ENCODE measurements at places on chromosomes 7 and 10.

GRCh38 chr7:32536585-32536984 lies 41.3 kb downstream of the AVL9 start:
- DNase-seq: no peak

DNA sequence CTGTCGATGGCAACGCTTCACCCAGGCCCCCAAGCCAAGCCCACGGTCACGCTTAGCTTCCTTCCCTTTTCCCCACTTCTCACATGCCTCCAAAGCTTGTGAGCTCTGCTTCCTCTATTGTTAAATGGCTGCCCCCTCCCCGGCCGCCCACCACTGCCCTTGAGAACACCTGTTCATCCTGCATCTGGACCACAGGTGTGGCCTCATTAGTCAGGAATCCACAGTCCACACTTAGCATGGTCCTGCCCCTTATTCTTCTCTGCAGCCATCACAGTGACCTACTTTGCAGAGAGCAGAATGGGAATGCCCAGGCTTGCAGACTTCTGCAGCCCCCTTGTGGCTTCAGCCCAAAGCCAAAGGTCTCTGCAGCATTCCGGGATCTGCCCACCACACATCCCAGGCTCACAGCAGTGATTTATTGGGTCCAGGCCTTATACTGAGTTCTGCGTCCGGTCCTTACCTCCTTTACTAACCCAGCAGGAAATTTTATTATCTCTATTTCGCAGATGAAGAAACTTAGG lies 66.9 kb downstream of the PTPRE start:
- DNase-seq: no peak

- DNase-seq: no peak
Observed at GRCh38 chr10:111873041-111873440, 310.5 kb downstream of the GPAM start.

DNA sequence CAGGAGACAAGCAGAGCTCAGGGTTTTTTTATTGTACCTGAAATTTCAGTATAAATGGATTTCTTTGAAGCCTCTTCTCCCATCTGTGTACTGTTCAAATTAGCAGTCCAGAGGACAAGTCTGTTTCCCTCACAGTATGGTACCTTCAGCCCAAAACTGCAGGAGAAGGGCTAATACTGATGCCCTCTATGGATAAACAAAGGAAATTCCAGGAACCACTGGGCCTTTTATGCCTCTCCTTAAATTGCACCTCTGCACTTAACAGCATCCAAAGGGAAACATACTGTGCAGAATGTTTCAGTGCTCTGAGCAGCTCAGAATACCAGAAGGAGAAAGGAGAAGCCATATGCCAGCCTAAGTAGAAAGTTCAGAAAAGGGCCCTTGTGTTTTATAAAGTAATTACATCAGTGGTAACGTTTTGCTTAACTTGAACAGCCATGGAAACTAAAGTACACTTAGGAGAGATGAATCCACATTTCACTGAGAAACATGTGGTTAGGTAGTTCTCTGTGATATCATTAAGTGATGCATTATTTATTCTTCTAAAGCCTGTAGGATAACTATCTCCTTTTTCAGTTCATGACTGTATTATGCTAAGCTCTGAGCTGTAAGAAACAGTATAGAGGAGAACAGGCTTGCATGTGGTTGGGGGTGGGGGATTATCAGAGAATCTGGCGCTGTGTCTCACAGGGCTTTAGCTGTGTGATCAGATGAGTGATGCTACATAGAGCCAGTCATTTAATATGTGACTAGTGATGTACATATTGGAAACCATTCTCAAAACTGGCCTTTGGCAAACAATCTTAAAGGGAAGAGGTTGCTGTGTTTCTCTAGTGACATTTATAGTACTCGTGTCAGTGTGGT lies 111.3 kb downstream of the POU6F2 start:
- DNase-seq: no peak

GRCh38 chr10:128360783-128361182 lies 234.6 kb upstream of the MKI67 start:
- no peak for DNase-seq

DNA sequence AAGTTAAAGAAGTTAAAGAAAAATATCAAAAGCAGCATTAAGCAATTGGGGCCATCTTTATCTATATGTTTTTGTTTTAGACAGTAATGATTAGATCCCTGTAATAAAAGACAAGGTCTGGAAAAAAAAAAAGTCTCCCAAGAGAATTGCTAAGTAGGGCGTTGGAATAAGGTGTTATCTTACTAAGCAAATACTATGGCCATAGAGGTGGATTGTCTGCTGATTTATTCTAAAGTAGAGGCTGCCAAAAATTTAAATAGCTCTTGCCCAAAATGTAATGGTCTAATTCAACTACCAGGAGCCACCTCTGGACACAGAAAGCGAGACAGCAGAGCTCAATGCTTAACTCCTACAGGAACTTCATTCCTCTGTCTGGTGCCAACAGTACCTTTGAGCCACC lies 71.6 kb downstream of the HERPUD2 start:
- DNase-seq: no peak

DNA sequence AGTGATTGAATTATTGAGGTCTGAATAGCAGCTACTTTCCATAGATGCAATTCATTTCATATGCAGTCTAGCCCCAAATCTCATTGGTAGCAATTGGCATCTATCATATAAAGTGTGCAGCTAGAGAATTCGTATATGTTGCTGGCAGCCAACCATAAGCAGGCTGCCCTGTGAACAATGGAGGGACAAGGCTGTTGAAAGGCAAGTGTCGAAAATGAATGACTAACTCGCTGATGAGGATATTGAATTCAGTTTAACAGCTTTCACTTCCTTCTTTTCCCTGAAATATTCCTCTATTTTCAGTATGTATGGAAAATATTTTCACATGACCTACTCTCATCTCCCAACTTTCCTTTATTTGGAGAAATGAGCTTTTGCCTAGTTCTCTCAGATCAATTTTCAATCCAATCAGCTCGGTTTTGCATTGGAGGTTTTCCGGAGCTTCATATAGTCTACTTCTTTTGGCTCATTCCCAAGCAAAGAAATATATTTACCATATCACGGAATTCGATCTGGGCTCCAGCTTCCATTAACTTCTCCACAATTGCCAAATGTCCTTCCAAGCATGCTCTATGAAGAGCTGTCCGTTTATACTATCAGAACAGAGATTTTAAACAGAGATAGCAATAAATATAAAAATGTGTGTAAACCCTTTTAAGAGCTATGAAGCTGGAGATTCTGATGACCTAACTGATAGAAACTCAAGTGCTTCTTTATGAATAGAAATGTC lies 3.5 kb downstream of the ANKRD1 start:
- DNase-seq: no peak

DNA sequence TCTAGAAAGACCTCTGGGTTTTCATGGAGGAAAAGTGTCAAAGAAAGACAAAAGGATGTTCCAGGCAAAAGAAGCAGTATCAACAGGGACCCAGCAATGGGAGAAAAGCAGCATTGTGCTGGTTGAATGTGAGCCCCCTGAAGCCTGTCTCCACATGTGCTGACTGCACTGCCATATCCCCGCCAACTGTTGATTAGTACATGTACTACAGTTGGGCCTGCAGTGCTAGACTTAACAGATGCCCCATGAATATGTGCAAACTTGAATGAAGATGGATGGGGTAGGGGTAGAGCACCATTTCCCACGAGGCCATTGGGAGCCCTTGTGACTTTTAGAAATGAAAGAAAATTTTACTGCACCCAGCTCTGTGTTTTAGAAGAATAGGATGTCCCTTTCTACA lies 15.6 kb upstream of the WDR11 start:
- no peak for DNase-seq

DNA sequence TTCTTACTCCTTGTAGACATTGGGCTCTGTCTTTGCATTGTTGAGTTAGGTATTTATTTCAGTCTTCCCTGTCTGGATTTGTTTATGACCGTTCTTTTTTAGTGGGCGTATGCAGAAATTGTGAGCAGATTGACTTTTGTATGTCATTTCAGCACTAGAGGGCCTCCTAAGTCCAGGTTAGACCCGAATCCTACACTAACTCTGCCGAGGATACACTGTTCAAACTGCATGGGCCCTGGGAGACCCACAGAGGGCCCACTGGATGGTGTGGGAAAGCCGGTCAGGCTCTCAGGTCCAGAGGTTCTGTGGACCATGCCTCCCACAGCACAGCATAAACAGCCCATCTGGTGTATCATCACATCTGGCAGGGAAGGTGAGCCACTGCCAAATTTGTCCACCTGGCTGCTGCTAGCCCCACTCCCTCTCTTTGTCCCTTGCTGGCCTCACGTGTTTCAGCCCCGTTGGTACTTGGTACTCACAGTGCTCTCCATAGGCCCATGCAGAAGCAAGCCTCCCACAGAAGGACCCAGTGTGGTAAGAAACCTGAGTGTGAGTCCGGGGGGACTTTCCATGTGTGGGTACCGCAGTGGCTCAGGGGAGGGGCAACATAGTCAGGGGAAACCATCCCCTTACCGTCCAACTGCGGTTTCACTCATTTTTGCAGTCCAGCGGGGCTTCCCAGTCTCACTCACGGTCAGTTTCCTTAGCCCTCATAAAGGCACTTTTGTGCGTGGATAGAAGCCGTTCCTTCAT lies 112.8 kb downstream of the APBB1IP start:
- no peak for DNase-seq

DNA sequence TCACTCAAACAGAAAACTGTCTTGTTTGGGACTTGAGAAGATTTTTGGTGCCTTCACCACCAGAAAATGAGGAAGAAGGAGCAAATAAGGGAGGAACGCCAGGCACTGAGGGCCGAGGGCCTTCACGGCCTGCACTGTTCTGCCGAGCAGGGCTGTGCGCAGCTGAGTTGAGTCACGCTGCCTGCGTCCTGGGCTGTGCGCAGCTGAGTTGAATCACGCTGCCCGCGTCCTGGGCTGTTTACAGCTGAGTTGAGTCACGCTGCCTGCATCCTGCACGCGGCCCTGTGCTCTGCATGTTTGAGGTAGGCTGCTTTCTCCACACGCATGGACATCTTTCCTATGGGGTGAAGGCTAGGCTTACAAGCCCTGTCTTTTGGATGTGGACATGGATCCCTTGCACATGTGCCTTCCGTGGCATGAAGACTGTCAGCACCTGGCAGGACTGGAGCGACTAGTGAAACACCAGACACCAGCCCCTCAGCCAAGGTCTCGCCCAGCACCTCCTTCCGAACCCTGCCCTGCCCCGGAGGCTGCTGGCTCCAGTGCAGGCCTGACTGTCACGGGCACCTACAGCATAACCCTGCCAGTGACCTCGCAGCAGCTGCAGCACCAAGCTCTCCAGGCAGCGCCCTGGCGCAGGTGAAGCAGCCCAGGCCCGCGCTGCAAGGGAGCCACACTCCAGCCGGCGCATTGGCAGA lies 96.7 kb downstream of the HTR5A start:
- DNase-seq: no peak

DNA sequence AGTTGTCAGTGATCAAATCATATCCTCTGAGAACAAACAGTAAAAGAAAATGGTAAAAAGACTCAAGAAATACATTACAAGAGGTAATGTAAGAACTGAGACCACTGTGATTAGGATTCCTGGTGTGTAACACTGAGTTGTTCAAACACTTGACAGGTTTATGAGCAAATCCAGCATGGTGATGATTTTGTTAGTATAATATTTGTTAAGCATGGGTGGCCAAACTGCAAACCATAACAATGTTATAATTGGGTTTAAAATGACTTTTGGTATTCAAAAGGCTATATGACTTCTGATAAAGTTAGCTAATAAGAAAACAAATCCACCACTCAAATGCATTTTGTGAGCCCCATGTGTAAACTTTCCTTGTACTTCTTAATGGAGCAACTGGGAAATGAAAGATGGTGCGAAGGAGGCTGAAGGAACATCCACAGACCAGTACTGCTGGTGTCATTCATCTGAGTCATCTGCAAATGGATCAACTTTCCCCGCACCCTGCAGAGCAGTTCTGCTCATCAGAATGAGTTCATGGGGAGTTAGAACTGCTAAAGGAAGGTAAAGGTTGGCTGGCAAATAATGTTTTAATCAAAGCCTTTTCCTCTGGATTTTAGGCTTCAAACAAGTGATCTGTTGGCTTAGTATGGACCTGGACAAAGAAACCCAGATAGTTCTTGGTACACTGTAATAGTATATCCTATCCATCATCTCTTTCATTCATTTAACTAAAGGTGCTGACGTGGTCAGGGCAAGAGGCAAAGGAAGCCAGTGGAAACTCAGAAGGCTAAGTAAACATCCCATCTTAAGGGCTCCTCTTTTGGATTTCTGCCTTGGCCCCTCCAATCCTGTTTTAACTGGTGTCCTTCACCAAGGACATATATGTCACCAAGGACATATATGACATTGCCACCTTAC lies 45.0 kb downstream of the AFAP1L2 start:
- DNase-seq: no peak

DNA sequence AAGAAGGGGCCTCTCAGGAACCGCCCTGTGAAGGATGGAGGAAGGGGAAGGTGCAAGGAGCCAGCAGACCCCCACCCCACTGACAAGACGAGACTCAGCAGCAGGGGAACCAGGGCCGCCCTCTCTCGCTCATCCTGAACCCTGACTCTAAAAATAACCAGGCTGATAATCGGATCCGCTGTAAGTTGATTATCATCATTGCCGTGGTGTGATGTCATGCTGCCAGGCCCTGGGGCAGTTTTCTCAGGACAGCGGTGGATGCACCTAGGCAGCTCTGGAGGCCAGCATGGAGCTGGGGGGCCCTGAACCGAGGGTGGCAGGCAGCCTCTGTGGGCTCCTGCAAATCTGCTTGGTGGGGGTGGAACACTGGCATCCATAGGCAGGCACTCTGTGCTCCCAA lies 7.9 kb downstream of the RET start:
- DNase-seq: no peak

GRCh38 chr10:7258948-7259523 lies 151.8 kb downstream of the SFMBT2 start:
- DNase-seq: peak; percentile 50

- DNase-seq: no peak
Observed at GRCh38 chr10:10642751-10643150, 374.9 kb upstream of the CELF2 start.

DNA sequence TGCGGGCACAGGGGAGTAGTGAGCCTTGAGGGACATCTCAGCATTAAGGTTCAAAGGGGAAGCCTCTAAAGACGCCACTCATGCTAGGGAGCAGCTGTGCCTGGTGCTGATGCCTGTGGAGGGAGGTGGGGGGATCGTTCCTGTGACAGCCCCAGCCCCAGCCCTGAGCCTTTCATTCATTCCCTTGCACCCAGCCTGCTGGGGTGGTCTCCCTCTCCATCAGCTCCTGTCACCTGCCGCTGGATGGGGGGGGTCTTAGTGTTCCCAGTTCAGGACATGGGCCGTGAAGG lies 11.6 kb downstream of the ZNF316 start:
- DNase-seq: no peak

DNA sequence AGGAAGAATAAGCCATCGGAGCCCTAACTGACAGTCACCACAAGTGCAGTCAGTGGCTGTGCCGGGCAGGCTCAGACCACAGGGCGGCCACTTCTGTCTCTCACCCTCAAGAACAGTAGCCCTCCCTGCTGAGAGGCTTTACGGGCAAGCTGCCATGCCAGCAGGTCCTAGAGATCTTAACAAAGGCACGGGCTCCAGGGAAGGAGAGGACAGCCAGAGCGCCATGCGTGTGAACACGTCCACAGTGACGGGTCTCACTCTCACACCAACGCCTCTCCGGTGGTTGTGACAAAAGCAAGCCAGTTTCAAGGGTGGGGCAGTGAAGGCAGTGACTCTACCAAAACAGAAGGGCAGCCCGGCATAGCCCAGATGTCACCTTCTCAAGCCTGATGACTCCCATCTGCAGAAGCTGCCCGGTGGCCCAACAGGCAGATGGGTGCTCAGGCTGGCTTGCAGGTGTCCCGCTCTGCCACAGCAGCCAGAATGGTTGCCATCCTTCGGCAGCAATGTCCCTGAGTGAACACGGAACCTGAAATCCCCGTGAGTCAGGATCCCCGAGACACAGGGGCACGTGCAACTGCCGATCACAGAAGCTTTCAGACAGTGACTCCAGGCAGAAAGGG lies 102.0 kb downstream of the FAM53B start:
- no peak for DNase-seq

Data from stimulated activated CD4-positive, alpha-beta T cell treated with anti-CD3 and anti-CD28 coated beads, Interleukin-1b, Interleukin-23, amount 100 ng/mL, for 24 hours (primary cell).